ENCODE measurements at places on chromosomes 11 and 22.
A peak's percentile ranks its signal among the peaks of the same experiment; 100 is the strongest.

- DNase-seq = no peak
Measured at GRCh38 chr22:31566484-31566883, 70.1 kb downstream of the SFI1 start.

DNA sequence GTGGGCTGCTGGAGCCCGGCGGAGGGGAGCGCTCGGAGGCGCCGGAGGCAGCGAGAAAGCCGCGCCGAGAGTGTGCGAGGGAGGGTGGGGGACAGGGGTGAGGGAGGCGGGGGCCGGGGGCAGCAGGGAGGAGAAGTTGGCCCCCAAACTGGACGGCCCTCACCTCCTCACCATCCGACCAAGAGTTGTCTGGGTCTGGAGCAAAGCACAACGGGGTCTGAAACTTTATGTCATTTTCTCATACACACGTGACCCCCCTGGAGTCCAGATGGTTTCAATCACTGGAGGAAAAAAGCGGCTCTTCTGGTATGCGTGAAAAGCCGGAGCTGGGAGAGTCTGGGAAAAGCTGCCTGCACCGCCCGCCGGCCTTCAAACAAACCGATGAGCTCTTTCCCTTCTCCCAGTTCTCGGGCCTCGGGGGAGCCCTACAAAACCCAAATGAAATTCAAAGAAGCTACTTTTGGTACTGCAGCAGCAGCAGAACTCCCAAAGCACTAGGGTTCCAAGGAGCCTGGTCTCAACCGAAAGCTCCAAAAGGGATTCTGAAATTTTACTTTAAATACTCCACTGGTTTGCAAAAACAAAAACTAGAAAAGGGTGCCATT, 39.7 kb upstream of the AKIP1 start:
- DNase-seq = peak; percentile 88

- no peak for DNase-seq
Measured at GRCh38 chr11:115676206-115676605, 172.0 kb upstream of the CADM1 start.

DNA sequence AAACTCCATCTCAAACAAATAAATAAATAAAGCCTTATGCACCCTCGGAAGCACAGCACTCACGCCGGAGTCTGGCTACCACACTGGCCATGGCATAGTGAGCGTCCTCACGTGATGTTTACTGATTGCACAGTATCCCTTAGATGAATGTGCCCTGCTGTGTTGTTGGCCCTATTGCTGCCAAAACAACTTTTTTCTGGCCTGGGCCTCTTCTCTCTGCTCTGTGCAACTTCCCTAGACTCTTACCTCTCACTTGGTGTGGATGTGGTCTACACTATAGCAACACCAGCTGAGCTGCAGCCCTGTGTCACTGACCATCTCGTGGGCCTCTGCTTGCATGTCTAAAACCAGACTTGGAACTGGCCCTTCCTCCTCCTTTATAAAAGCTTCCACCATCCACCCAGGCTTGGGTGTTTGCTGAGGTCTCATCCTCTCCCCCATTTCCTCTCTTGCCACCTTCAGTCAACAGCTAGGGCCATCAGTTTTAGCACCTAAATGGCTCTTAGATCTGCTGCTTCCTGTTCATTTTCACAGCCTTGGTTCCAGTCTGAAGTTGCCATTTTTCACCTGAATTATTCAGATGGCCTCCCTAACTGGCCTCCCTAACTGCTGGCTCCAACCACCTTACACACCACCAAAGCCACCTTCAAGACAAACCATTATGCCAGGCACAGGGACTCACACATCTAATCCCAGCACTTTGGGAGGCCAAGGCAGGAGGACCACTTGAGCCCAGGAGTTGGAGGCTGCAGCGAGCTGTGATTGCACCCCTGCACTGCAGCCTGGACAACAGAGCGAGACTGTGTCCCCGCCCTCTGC, 9.2 kb downstream of the ZNF74 start:
- DNase-seq = no peak
